ENCODE measurements at places on chromosomes 1 and 21. TPM values are rescaled to one million over a fixed set of nuclear protein-coding genes. Genes with fewer than 3 reads are reported as not detected.

DNA sequence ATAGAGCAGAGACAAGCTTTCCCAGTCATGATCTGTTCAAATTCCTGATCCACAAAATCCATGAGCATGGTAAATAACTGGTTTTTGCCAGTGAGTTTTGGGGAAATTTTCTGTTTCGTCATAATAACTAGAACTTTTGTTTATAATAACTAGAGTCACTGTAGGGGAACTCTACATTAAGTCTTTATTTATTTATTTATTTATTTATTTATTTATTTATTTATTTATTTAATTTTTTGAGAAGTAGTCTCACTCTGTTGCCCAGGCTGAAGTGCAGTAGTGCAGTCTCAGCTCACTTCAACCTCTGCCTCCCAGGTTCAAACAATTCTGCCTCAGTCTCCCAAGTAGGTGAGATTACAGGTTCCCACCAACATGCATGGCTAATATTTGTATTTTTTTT, 1106.8 kb downstream of the AMY1C start:
- no peak for DNase-seq

The SLAMF7 gene
- polyA plus RNA-seq = 0.65 TPM

GRCh38 chr1:51276286-51276685, 40.2 kb downstream of the RNF11 start:
- DNase-seq = no peak

The CNKSR1 gene
- 8.8 TPM for polyA plus RNA-seq

The OR2AK2 gene
- not detected for polyA plus RNA-seq

DNA sequence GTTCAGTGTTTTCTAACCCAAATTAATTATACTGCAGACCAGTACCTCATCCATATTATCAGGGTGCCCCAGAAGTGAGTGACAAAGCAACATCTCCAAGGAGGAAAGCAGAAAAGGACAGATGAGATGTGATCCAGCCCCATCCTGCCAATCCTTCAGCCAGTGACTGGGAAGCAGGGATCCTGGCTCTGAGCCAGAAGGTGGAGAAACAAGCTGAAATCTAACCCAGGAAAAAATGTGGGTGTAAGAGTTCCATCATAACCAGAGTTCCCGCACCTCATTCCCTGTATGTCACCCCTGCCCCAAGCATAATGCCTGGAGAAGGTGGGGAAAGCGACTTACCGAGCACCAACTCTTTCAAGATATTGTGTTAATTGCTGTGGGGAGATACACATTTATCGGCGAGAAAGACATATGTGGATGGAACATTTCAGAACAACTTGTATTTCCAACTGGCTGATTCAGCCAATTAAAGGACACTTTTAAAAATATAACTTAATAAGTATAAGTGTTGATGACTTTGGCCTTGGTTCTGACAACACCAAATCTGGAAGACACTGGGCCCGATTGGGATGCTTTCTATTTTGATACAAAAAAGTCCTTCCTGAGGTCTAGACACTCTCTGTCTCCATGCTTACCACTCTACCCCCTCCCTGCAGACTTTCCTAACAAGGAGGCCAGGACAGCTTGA, 14.9 kb downstream of the PLEKHA6 start:
- DNase-seq = no peak

The IL20 gene
- polyA plus RNA-seq = not detected

DNA sequence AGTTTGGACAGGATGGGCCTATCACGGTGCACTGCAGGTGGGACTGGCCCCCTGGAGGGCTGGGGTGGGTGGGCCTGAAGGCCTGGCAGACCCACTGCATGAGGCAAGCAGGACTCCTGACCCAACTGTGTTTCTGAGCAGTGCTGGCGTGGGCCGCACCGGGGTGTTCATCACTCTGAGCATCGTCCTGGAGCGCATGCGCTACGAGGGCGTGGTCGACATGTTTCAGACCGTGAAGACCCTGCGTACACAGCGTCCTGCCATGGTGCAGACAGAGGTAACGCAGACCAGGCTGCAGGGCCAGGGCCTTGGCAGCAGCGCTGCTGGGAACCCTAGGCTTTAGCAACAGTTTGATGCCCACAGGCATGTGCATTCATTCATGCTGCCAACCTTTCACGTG, 29.0 kb upstream of the KDM4A start:
- DNase-seq = no peak

The LRRC38 gene
- polyA plus RNA-seq = not detected

The NADK gene
- 37.9 TPM for polyA plus RNA-seq

- DNase-seq = no peak
These were observed 75.0 kb upstream of the SELENON start for GRCh38 chr1:25724966-25725365.

- DNase-seq = peak; percentile 29
These were observed 138.1 kb upstream of the ADAMTS5 start for GRCh38 chr21:27104846-27105431.

DNA sequence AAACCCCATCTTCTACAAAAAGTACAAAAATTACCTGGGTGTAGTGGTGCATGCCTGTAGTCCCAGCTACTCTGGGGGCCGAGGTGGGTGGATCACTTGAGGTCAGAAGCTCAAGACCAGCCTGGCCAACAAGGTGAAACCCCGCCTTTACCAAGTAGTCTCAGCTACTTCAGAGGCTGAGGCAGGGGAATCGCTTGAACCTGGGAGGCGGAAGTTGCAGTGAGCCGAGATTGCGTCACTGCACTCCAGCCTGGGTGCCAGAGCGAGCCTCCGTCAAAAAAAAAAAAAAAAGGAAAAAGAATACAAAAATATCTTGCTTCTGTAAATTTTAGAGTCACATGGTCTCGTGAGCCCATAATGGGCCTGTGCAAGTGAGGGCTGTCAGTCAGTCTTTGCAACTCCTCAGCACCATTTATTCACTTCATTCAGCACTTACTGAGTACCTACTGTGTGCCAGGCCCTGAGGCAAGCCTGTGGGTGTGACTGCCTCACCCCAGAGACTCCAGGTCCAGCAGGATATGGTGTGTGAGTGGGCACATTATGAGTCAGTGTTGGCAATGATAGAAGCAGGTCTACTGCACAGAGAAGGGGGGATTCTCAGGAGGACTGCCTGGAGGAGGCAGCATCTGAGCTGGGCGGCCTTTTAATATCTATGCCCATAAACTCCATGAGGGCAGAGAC, 46.8 kb upstream of the TARDBP start:
- DNase-seq = no peak

The GFI1 gene
- polyA plus RNA-seq = 0.17 TPM

GRCh38 chr1:82934074-82934473, 1064.9 kb downstream of the TTLL7 start:
- DNase-seq = no peak

The OR2M3 gene
- not detected for polyA plus RNA-seq

DNA sequence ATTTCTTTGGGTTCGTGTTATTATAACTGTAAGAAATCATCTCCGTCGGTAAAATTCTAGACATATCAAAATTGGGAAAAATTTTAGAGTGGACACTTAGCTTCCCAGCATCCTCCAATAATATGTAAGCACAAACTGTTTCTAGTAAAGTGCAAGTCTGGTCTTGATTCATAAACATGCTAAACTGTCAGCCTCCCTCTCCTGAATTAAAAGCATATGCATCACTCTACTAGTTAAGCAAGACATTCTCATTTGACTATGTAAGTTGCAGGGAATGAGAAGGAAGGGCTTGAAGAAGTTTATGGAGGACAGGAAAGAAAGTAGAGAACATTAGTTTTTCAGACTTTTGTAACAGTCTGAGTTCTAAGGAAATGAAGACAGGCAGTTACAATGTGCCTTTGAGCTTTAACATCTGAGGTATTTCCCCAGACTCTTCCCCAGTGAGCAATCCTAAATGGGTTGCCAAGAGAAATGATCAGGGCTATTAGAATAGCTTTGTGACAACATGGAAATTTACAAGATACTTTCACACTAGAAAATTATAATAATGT, 90.0 kb downstream of the TYW3 start:
- no peak for DNase-seq

GRCh38 chr1:932776-933602, 9.3 kb downstream of the SAMD11 start:
- no peak for DNase-seq

The CLCA4 gene
- polyA plus RNA-seq = not detected

- DNase-seq = no peak
These were observed 38.0 kb upstream of the EPS8L3 start for GRCh38 chr1:109801791-109802135.

The C1QC gene
- 57.4 TPM for polyA plus RNA-seq

GRCh38 chr1:69711190-69711930, 143.6 kb downstream of the LRRC7 start:
- no peak for DNase-seq

DNA sequence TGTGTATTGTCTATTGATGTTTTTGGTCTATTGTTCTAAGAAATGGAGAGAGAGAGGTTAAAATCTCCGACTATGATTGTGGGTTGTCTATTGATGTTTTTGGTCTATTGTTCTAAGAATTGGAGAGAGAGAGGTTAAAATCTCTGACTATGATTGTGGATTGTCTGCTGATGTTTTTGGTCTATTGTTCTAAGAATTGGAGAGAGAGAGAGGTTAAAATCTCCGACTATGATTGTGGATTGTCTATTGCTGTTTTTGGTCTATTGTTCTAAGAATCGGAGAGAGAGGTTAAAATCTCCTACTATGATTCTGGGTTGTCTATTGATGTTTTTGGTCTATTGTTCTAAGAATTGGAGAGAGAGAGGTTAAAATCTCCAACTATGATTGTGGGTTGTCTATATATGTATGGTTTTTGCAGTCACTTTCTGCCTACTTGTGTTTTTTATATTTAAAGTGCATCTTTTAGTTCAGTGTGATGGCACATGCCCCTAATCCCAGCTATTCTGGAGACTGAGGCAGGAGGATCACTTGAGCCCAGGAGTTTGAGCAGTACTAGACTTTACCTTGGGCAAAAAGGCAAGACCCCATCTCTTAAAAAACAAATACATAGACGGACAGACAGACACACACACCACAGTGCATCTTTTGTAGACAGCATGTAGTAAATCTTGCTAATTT, 16.2 kb downstream of the C1orf159 start:
- no peak for DNase-seq

- DNase-seq = peak; percentile 77
These were observed 896.3 kb downstream of the TTLL7 start for GRCh38 chr1:83102630-83103071.

The PODN gene
- 1.4 TPM for polyA plus RNA-seq

The PLPPR4 gene
- polyA plus RNA-seq = 0.45 TPM

GRCh38 chr1:163188947-163189346, 13.8 kb downstream of the RGS5 start:
- DNase-seq = no peak

GRCh38 chr1:151196292-151196800, 2.0 kb upstream of the PIP5K1A start:
- peak; percentile 63 for DNase-seq

DNA sequence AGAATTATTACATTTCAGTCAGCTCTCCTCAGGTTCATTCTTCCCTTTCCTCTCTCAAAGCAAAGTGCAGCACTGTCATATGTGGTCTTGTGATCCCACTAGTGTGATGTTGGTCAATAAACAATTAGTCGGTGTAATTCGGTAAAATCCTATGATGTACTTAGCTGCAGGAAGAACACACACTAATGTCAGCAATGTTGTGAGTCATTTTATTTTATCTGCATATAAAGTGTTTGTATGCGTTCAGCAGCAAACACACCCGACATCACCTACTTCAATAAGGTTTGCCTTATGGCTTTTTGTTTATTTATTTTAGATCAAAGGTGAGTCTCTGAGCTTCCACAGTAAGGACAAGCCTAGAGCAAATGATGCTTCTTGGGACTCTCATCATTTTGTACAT, 47.8 kb downstream of the PTPN14 start:
- DNase-seq = no peak

- DNase-seq = peak; percentile 35
These were observed 1577.0 kb downstream of the NCAM2 start for GRCh38 chr21:22575165-22575584.

GRCh38 chr1:1292442-1292779, 12.2 kb downstream of the SCNN1D start:
- DNase-seq = no peak

The PHLDA3 gene
- 27.3 TPM for polyA plus RNA-seq

- DNase-seq = no peak
These were observed 4.5 kb downstream of the LCE2D start for GRCh38 chr1:152667648-152668047.

GRCh38 chr1:110056285-110056683, 14.2 kb downstream of the ALX3 start:
- no peak for DNase-seq

The RSPH1 gene
- polyA plus RNA-seq = 13.0 TPM

DNA sequence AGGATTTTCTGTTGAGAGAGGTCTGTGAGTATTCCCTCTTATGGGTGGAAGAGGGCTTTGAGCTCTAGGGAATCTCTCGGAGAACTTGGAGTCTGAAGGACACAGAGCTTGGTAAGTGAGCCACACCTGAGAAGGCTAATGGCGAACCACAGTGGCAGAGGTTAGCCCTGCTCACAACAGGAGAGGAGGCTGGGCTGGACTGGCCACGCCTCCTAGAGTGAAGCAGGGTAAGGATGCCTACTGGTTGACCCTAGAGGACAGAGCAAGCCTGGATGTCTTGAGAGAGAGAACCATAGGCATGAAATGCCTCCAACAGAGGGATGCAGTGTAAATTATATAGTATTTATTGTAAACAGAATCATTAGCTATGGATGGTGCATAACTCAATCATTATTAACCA, 232.6 kb downstream of the PCP4 start:
- no peak for DNase-seq

DNA sequence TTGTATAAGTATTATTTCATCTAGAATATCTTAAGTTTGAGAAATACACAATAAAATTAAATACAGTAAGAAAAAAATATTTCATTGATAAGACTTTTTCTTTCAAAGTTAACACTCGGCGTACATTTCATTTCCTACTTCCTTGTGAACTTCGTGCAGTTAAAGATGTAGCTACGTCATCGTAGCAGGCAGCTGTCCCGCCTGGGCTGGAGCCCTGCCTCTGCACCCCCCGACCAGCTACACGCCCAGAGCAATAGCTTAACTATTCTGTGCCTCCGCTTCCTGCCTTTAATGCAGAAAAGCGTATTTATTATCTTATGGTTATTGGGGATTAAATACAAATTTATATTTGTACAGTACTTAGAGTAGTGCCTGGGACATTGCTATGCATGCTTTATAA, 53.5 kb downstream of the CLSTN1 start:
- no peak for DNase-seq

GRCh38 chr1:160092366-160093068, 5.9 kb downstream of the IGSF8 start:
- DNase-seq = no peak

Data from kidney (tissue), 22 donors.